ENCODE measurements at places on chromosomes 6 and 20.

GRCh38 chr6:21340573-21340972 is 253.0 kb upstream of the SOX4 start:
- DNase-seq, result no peak

- DNase-seq, result no peak
Observed at GRCh38 chr6:11078266-11078665, 15.4 kb upstream of the SMIM13 start.

DNA sequence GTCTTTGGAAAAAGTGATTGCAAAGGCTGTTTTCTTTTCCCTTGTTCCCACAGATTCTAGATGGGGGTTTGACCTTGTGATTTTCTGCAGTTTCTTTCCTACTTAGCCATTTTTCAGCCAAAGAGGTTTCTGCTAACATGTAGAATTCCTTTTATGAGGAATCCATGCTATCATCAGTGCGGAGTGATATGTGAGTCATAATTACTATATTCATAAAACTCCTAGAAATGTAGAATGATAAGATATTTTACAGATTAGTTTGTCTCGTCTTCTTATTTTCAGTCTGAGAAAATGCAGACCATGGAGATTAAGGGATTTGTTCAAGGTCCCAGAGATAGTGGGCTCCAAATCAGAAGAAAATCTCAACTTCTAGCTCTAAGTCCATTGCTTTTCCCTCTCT is 98.6 kb downstream of the KCNQ5 start:
- DNase-seq, result no peak

DNA sequence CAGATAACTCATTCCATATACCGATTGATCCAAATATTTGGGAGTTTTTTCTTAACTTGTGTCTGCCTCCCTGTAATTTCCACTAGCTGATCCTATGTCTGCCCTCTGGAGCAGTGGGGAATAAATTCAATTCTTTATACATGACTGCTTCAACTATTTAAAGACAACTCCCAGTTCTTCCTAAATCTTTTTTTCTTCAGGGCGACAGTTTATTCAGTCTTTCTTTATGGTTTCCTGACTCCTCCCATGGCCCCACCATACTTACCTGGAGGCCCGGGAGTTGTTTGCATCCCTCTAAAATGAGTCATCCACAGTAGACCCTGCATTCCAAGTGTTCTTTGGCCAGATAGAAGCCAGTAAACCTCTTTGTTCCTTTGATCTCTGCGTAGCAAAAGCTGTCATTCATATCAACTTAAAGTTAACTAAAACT is 73.6 kb downstream of the LCA5 start:
- no peak for DNase-seq

DNA sequence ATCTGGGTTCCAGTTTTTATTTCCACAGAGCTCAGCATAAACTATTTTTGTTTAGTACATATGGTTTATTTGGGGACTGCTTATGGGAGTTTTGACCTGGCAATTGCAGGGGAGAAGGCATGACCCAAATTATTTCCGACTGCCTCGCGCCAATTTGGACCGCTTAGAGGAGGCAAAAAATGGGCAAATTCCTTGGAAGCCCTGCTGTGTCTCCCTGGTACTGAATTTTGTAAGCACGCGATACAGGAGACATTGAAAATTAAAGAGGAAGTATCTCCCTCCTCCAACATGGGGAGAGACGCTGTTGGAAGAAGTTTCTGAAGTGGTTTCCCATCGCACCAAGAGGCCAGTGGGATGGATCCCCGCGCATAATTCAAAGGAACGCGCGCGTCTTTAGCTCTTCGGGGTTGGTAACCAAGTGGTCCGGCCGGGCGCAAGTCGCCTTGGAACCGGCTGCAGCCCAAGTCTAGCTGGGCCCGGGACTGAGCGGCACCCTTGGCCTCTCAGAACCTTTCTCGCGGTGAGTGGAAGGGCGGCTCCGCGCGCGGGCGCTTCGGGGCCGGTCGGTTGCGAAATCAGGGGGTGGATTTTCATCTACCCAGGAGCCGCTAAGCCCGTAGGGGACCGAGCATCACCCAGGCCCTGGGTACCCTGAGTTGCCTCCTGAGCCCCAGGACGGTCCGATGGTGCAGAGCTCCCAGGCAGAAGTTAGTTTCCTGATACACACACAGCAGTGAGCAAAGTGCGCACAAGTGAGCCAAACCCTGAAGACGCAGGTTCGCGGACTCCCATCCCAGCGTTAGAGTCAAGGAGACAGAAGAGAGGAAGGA is 6.2 kb downstream of the NKX2-2 start:
- no peak for DNase-seq

GRCh38 chr20:44072384-44072783 is 114.6 kb downstream of the JPH2 start:
- DNase-seq, result no peak

DNA sequence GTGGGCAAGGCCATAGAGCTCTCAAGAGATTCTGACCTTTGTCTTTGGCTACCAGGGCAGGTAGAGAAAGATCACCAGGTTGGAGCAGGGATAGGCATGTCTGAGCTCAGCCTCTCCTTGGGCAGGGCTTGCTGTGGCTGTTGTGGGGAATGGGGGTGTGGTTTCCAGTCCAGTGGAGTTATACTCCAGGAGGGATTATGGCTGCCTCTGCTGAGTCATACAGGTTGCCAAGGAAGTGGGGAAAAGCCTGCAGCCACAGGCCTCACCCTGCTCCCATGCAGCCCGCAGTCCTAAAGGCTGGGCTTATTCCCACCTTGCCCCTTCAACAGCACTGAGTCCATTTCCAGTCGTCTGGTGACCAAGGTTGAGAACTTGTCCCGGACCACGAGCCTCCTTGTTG is 21.9 kb downstream of the MEP1A start:
- no peak for DNase-seq

GRCh38 chr6:92231171-92231701 is 1188.1 kb downstream of the EPHA7 start:
- no peak for DNase-seq

GRCh38 chr6:14831070-14831469 is 414.8 kb upstream of the JARID2 start:
- DNase-seq, result no peak

DNA sequence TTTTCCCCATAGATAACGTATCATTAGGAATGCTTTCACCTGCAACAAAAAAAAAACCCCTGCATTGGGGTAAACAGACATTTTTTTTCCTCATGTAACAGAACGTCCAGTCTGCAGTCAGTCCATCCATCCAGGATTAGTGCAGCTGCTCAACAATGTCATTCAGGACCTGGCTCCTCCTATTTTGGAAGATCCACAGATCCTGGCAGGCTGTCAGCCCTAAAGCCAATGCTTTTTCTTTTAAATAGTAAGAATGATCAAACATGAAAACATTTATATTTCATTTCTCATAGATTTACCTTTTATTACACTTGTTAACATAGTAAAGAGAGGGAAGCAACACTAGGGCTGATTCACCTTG is 116.5 kb upstream of the CCDC28A start:
- no peak for DNase-seq

- DNase-seq, result no peak
Observed at GRCh38 chr6:132792510-132792909, 5.9 kb downstream of the SLC18B1 start.

GRCh38 chr6:54100411-54101006 is 10.7 kb upstream of the MLIP start:
- DNase-seq, result no peak

GRCh38 chr20:59160389-59161115 is 3.1 kb upstream of the ZNF831 start:
- no peak for DNase-seq

GRCh38 chr6:16045238-16045637 is 83.6 kb upstream of the MYLIP start:
- no peak for DNase-seq

DNA sequence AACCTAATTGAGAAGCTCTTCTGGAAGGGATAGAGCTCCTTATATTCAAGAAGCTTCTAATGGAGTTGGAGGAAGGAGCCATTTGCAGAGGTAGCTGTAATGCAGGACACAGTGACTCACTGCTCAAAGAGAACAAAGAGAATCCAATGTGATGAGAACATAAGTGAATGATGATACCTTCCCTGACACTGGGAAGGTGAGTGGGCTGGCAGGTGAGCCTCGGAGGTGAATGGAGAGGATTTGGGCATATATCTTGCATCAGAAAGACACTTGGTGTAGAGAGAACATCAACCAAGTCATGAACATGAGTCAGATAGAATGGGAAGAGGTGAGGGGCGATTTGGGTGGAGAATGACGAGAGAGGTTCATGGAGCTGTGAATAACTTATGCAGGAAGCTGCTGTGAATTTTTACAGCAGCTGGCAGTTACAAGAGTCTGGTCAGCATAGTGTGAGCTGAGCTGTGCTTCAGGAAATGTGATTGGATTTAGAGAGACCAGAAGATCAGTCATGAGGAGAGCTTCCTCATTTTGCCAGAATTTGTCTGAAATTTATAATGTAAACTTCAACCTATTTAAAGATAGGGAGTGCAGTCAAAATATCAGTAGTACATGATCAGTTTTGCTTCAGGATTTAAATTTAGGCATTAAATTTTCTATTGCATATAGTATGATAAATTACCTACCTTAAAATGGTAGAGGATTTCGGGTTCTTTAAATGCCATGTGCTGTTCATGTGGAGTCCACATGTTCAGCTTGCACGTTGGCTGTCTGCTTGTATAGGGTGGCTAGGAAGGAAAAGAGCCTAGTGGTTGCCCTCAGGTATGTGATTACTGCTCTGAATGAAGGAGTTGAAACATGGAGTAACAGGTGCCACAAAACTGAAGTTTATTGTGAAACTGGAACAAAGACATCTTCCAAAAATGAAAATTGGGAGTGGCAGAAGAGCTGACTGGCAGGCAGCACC is 59.2 kb upstream of the KIF25 start:
- DNase-seq, result no peak

DNA sequence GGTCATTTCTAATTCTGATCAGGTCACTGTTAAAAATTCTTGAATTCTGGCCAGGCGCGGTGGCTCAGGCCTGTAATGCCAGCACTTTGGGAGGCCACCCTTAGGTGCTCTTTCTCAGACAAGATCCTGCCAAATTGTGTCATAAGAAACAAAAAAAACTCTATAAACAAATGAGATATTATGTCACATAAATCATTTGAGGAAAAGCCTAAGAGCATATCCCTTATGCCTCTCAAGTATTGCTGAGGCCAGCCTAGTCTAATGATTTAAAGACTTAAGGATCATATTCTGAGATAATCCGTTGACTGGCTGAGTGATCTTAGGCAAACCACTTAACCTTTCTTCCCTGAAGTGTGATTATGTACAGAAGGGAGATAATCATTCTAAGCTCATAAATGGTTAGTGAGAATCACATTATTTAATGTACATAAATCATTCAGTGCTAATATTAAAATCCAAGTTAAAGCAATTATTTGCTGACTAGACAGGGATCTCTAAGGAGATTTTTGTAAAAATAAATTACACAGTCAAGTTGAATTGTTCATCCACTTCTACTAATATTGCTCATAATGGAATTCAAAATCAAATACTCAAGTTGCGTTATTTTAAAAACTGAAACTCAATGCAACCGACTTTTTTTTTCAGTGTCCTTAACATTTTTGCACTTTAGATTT is 365.4 kb downstream of the PHF3 start:
- no peak for DNase-seq

DNA sequence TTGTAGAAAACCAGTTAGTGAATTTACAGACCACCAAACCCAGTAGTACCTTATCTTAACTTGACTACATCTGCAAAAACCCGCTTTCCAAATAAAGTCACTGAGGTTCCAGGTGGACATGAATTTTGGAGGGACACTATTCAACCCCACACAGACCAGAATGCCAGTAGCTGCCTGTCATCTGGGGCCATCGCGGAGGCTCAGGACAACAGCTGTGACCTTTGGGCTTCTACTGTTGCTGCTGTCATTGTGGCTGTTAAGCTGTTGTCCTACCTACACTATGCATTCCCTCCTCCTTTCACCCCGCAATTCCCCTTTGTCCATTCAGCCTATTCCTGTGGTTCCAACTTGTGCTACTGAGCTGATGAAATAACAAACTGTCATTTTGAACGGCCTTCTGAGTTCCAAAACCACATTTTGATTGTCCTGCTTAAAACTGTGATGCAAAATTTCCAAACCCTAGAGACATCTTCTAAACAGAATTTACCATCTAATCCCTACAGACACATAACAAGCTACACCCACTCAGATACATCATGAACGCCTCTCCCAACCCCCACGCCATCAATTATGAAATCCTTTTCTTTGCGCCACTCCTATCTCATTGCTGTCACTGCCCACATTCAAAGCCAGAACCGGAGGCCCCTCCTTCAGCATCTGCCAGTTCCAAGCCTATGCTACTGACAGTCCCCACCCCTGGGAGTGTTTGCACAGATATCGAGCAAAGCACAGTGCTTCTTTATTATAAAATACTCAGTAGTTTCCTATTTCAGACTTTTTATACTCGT is 125.0 kb downstream of the C6orf118 start:
- no peak for DNase-seq

GRCh38 chr6:158460602-158461169 is 99.2 kb upstream of the TMEM181 start:
- DNase-seq, result no peak

GRCh38 chr20:62006482-62006881 is 59.2 kb downstream of the TAF4 start:
- no peak for DNase-seq

- DNase-seq, result no peak
Observed at GRCh38 chr6:87279196-87279595, 43.2 kb upstream of the SMIM8 start.

- no peak for DNase-seq
Observed at GRCh38 chr20:38186788-38187221, 21.7 kb upstream of the TGM2 start.

- no peak for DNase-seq
Observed at GRCh38 chr20:50628853-50629669, 62.3 kb downstream of the RIPOR3 start.

DNA sequence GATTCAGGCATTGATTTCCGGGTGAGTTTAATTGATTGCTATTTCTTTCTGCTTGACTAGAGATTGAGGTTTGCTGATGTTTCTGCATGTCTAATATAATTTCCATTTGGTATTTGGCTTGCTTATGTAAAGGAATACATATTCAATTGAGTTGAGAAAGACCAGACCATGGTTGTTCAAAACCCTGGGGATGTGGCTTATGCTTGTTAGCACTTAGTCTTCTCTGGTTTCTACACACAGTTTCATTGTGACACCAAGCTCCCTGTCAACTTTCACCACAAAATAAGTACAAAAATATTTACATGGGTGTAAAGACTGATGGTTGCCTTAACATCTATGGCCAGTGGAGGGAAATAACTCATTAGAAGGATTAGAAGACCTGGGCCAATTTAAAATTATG is 209.6 kb downstream of the CDH26 start:
- DNase-seq, result no peak

DNA sequence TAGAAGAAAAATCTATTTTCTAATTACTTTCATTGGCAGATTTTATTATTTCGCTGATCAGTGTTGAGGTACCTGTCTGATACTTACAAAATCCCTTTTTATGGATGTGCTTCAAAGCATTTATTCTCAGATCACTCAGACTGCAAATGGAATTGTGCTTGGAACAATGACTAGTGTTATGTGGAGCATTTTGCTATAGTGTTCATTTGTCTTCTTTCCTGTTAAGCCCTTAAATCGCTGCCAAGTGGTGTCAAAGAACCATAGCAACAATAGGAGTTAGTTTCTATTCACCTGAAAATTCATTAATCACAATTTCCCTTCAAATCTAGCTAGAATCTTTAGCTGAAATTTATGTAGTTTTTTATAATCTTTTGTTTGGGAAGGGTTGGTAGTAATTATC is 29.8 kb downstream of the SMPDL3A start:
- DNase-seq, result no peak

GRCh38 chr20:13312300-13312699 is 91.2 kb downstream of the ISM1 start:
- no peak for DNase-seq

- peak; percentile 42 for DNase-seq
Observed at GRCh38 chr6:87436435-87436834, 28.7 kb downstream of the CFAP206 start.
